ENCODE measurements at places on chromosomes 1 and 21.

DNA sequence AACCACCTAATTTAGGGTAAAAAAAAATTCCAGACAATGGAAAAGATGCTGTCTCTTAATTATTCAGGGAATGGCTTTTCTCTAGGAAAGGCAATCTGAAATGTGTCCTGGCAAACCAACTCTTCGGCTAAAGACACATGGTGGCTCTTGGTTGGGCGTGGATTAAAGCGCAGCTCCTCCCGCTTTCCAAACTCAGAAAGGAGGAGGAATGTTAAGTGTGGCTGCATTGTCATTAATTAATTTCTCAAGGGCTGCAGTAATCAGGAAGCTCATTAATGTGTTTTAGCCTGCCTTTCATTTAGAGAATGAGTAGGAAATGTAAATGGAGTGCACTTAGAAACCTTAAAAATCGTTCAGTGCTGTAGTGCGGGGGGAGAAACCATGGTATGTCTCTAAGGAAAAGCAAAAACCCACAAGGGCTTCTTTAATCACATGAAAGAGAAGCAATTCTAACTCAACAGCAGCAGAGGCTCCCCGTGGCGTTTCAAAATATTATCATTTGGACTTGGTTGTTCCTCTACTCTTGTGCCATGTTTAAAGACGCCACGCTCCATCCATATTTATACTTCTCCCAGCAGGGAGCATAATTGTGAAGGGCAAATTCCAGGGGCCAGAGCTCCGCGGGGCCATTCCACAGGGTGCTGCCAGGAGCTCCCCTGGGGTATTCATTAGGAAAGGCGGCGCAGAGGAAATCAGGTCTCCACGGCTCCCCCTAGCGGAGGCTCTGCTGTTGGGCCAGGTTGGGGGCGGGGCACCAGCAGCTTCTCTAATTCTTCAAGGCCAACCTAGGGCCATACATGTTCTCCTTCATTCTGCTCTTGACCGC is 91.9 kb upstream of the SSX2IP start:
- peak; percentile 60 for DNase-seq

DNA sequence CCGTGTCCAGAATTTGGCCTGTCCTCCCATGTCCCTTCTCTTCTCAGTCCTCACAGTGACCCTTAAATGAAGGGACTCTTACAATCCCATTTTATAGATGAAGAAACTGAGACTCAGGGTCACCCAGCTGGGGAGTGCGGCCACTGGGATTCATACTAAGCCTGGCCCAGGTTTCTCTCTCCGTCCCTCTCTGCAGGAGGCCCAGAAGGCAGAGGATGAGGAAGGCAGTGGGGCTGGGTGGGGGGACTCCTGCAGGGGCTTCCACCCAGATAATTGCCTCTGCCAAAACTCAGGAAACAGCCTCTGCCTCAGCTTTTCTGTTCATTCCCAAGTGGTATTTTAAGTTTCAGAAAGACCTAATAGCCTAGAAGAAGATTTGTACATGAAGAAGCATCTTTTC is 299.8 kb downstream of the MATN1 start:
- DNase-seq, result no peak

GRCh38 chr1:17209430-17209829 is 4.5 kb downstream of the PADI1 start:
- no peak for DNase-seq

DNA sequence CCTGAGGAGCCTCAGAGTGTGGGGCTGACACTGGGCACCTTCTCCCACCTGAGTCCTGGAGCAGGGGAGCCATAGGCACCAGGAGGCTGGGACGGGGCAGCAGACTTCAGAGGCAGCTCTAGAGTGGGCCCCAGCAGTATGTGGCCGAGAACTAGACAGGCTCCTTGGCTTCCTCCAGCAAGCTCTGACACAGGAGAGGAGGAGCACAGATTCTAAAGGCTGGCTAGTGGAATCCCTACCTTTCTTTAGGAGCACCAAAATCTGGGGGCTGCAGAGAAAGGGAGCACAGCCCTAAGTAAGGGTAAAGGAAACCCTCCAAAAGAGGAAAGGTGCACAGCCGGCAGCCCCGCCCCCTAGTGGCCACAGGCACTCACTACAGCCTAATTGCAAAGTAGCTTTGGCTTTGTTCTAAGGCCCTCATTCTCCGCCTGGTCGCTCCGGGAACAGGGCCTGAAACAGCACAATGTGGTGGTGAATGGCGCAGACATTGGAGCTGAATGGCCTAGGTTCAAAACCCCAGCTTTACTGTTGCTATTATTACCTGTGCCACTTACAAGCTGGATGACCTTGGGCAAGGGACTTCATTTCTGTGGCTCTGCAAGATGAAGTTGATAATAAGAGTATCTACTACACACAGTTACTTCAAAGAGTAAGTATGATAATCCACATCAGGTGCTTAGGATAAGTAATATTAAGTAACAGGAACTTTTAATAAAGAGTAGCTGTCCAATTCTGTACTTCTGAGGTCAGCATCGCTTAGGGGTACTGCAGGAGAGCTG is 8.8 kb upstream of the GUCA2A start:
- peak; percentile 12 for DNase-seq

DNA sequence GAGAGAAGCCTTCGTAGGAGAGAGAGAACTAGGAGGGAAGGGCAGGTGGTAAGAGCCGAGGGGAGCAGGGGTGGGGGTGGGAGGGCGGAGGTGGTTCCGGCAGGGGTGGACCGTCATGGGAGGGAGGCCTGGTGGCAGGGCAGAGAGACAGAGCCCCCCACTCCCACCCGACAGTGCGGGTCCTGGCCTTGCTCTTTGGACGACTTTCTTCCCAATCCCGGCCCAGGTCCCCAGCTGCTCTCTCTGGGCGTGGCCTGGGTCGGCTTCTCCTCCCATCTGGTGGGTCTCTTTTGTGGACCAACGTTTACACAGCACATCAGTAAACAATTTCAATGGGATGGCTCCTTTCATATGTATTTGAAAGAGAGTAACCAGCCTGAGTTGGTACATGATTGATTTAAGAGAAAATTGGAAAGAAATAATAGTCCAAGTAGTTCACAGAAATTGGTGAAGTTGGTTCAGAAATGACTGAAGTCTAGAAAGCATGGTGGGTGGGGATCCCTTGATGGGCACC is 56.9 kb downstream of the LDLRAD2 start:
- no peak for DNase-seq

DNA sequence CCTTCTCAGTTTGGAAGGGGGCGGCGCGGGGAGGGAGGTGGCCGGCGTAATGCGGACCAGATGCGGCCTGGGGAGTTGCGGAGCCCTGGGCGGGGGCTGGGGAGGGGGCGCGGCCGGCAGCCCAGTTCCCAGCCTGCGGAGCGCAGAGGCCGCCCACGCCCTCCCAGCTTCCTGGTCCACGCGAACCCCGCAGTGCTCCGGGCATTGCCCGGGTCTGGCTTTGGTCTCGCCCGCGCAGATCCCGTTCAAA is 695 bp downstream of the DMBX1 start:
- DNase-seq, result no peak

GRCh38 chr1:89802051-89802450 is 18.8 kb upstream of the LRRC8D start:
- no peak for DNase-seq

GRCh38 chr1:235093013-235093695 is 35.5 kb downstream of the TOMM20 start:
- DNase-seq, result no peak

- DNase-seq, result no peak
Measured at GRCh38 chr1:26791148-26791547, 3.4 kb downstream of the PIGV start.

DNA sequence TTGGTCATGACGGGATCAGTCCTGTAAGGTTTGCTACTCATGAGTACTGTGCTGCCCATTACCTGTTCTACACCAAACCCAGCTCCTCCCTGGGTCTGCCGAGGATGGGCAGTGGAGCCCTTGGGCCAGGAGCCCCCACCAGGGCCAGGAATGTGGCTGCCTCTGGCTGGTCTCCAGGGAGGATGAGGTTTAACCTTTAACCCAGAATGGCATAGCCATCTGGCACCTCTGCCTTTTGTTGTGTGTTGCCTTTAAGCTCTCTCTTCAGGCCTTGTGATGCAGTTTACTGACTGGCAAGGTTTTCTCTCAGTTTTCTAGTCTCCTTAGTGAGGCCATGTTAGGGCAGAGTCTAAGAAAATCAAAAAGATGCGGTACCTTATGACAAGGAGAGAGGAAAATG is 38.6 kb downstream of the SIPA1L2 start:
- no peak for DNase-seq

- no peak for DNase-seq
Measured at GRCh38 chr1:36851087-36851486, 183.2 kb downstream of the GRIK3 start.

DNA sequence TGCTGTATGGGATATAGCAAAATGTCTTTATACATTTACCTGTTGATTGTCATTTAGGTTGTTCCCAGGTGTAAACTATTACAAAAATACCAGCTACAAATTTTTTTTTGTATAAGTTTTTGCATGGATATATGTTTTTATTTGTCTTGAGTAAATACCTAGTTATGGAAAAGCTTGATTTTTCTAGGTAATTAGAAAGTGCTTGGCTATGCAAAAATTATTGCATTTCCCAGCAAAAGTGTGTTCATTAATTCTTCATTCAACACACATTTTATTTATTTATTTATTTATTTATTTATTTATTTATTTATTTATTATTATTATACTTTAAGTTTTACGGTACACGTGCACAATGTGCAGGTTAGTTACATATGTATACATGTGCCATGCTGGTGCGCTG is 22.1 kb downstream of the PDE4B start:
- no peak for DNase-seq

DNA sequence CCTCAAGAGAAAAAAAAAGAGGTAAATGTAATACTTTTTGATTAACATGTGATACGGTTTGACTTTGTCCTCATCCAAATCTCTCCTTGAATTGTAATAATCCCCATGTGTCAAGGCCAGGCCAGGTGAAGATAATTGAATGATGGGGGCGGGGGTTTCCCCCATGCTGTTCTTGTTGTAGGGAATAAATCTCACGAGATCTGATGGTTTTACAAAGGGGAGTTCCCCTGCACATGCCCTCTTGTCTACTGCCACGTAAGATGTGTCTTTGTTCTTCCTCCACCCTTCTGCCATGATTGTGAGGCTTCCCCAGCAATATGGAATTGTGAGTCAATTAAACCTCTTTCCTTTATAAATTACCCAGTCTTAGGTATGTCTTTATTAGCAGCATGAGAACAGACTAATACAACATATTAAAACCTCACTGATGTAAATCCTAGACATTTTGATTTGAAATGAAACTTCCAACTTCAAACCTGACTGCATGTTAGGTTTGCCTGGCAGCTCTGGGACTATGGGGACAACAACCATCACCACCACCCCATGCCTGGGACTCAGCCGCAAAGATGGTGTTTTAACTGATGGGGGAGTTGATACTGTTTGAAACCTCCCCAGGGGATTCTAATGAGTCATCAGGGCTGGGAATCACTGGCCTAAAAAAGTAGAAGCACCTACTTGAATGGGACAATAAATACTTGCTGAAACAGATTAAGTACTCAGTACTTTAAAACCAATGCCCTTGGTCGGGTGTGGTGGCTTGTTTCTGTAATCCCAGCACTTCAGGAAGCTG is 32.8 kb upstream of the BACH1 start:
- DNase-seq, result no peak

- no peak for DNase-seq
Measured at GRCh38 chr1:216095400-216095799, 327.8 kb downstream of the USH2A start.

DNA sequence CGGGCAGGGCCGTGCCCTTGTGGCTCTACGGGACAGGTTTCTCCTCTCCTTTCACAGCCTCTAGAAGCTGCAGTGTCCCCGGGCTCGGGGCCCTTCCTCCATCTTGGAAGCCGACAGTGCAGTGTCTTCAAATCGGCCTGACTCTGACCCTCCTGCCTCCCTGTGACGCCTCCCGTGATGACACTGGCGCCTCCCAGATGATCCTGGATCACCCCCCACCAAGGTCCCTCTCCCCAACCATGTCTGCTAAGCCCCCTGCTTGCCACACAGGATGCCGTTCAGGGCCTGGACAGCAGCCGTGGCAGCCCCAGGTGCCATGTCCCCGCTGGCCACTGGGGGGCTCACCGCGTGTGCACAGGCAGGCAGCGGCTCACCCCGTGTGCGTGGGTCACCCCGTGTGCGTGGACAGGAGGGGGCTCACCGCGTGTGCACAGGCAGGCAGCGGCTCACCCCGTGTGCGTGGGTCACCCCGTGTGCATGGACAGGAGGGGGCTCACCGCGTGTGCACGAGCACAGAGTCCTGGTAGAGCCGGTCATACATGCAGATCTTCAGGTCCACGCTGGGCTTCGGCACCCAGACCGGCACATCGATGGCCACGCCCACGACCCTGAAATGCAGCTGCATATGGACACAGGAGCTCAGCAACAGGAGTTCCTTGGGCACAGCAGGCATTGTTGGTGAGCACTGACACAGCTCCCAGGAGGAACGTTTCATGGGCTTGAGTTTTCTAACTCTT is 24.9 kb upstream of the TMEM52 start:
- DNase-seq, result no peak

- DNase-seq, result no peak
Measured at GRCh38 chr1:155005076-155006011, 2.7 kb downstream of the ZBTB7B start.

DNA sequence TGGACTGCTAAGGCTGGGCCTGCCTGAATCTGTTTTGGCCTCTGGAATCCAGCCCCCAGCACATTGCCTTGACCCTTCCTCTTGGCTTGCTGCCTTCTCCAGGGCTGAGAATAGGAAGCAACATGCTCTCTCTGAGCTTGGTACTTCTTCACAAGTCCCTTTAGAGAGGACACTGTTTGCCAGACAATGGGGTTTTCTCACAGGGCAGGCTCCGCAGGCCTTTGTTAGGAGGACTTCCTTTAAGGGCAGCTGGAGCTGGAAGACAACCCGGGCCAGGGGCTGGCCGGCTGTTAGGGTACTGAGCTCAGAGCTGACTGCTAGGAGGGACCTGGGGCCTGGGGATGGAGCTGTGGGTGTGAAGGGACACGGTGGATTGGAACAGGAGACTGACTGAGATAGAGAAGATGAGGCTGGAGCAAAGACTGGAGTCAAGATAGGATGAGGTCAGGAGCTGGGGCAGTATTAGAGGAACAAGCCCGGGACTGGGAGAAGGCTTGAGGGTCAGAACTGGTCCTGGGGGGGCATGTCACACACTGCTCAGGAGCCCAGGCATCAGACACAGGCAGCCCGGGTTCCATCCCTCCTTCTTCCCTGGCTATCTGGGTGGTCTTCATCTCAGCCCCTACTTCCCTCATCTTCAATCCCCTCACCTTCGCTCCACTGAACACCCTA is 5.4 kb upstream of the ALPL start:
- no peak for DNase-seq

DNA sequence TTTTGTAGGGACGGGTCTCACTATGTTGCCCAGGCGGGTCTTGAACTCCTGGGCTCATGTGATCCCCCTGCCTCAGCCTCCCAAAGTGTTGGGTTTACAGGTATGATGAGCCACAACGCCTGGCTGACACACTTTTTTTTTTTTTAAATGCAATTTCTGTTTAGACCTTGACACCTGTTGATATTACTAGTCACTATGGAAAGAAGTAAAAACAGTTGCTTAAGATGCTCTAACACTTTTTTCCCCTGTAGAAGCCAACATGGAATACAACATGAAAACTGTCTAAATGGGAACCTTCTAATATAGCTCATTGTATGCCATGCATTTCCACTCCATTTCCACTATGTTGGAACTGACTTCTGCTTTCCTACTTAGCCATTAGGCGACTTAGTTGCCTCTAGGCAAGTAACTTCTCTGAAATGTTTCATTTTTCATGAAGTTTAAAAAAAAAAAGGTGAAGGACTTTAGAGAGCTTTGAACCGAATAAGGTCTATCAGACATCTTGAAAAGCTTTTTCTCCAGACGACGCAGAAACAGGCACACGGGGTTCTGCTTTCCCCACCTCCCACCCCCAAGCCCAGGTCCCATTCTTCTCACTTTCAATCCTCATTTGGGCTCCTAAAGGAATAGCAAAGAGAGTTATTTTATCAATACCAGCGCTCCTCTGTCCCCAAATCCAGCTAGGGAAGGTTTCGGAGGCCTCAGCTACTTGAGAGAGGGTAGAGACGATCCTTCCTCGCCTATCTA is 648 bp upstream of the DR1 start:
- DNase-seq, result peak; percentile 44

All from AML-193 (cell line).